Stimulated activated CD4-positive, alpha-beta T cell treated with anti-CD3 and anti-CD28 coated beads, Interleukin-4, amount 100 ng/mL, for 24 hours (primary cell): ENCODE measurements at places on chromosomes 6 and 20.

DNA sequence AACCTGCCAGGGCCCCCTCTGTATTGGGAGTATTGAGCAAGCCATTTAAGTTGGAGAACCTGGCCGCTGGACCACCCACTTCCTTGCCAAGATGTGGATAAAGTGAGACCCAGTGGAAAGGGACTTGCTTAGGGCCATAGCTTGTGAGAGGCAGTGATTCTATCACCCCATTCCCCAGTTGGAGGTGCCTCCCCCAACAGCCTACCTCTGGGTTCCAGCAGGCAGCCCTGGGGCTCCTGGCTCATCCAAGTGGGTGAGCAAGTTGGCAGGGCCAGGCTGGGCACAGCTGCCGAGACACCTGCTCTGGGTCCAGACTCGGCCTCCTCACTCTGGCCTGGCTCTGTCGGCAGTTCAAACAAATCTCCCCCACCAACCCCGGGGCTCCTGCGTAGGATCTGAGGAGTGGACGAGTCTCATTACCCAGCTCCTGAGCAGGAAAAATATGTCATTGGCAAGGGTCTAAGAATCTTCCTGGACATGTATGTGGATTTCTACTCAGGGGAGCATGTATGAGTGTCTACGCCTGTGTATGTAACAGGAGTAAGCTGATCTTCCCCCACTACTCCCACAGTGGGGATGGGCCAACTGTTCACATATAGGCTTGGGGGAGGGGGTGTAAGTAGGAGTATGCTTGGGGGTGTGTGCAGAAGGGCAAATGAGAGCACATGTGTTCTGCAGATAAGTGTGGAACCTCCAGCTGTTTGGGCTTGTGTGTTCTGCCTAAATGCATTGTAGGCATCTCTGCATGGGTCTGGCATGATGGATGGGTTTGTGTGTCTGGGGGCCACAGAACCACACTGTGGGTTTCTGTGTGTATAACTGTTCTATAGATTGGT, 1.9 kb downstream of the ID1 start:
- DNase-seq: no peak

GRCh38 chr6:159436581-159436980, 256.5 kb downstream of the SOD2 start:
- DNase-seq: no peak

- DNase-seq: no peak
These were observed 8.5 kb upstream of the SRC start for GRCh38 chr20:37337208-37337991.

- DNase-seq: no peak
These were observed 150.0 kb downstream of the PHACTR1 start for GRCh38 chr6:12866422-12867029.

GRCh38 chr6:157358287-157358686, 22.7 kb upstream of the ZDHHC14 start:
- DNase-seq: no peak

GRCh38 chr6:18055714-18056382, 66.6 kb downstream of the NHLRC1 start:
- no peak for DNase-seq

DNA sequence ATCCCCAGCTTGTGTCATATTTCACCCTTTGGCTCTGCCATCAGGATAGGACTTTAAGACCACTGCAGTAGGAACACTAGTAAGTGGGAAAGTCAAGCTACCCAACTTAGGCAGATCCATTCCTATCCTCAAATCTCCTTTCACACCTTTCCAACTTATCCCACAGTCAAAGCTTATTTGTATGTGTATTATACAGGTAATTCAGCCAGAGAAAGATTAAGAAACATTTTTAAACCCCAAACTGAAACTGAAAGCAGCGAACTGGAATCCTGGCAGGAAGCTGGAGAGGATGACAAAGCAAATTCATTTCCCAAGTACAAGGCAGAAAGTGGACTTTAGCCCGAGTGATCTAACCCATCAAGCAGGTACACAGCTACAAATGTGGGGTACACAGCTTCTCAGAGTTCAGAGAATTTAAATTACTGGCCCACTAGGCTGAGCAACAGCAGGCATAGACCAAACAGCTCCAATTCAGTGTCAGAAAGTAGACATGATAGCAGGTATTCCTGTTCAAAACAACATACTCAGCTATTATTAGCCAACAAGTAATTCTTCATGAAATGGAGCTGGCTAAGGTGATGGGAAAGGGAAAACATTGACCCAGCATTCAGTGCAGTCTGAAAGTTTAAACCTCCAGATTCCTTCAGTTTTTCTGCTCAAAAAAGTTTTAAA, 39.1 kb downstream of the ILRUN start:
- DNase-seq: peak; percentile 15

GRCh38 chr6:24581084-24581669, 64.8 kb downstream of the KIAA0319 start:
- DNase-seq: peak; percentile 85

DNA sequence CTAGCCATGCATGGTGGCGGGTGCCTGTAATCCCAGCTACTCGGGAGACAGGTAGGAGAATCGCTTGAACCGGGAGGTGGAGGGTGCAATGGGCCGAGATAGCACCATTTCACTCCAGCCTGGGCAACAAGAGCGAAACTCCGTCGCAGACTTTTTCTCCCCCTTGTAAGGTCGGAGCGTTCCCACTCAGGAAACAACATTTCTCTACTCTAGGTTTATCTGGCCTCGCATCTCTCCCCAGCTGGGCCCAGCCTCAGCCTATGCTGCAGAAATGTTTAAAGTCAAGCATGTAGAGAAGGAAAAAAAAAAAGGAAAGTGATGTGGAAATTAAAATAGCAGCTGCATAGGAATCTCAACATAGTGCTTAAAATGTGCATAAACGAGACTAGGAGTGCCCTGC, 172.3 kb downstream of the TRIM27 start:
- no peak for DNase-seq

- no peak for DNase-seq
These were observed 28.7 kb downstream of the COX4I2 start for GRCh38 chr20:31666258-31667042.

- DNase-seq: no peak
These were observed 211.5 kb upstream of the PROKR2 start for GRCh38 chr20:5528261-5528660.

DNA sequence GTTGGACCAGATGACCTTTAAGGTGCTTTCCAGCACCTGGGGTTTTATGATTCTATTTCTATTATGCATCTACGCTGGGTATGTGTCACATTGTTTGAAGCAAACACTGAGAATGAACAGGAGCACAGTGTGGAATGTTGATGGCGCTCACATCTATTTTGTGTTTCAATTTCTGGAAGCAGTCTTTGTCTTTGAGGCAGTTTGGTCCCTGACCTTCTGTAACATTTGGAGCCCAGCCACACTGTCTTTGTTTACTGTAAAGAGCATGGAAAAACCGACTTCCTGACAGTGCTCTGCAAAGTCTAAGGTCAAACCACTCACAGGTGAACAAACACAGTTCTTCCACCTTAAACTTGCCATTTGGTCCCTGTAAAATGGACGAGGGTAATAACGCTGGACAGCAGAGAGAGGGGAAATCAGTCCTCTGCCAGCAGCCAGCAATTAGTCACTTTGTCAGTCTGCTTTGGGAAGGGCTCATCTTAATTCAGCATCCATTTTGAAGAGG, 155.5 kb downstream of the PRL start:
- DNase-seq: no peak

GRCh38 chr20:1317545-1318255, 11.2 kb downstream of the SDCBP2 start:
- no peak for DNase-seq

- DNase-seq: no peak
These were observed 75.8 kb upstream of the E2F3 start for GRCh38 chr6:20325641-20326421.

GRCh38 chr6:26021350-26022131, 58.9 kb downstream of the TRIM38 start:
- DNase-seq: peak; percentile 83

DNA sequence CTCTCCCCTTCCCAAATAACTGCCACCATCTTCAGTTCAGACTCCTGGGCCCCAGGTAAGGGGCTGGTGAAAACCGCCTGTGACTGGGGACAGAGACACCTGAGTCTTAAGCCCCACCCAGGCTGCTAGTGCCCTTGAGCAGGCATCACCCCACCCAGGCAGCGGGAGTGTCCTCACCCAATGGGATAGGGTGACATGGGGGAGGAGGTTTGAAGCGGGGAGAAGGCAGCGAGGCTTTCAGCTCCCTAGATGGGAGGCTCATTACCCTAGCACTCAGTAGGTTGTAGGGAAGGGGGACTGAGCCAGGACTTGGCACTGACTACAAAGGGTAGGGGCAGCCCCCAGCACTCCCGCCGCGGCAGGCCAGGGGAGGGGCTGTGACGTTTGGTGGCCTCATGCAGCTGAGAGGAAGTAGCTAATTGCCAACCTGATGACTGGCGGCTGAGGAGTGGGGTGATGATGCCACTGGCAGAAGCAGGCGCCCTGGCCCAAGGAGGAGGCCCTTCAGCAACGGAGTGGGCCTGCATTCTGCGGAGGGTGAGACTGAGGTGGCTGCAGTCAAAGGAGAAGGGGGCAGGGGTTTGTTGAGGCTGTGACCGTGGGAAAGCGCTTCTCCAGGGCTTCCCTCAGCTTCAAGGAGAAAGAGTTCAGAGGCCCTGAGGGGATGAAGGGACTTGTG, 126.9 kb downstream of the MRPL14 start:
- DNase-seq: peak; percentile 11

- no peak for DNase-seq
These were observed 3.9 kb downstream of the CNPY3 start for GRCh38 chr6:42933205-42933604.

DNA sequence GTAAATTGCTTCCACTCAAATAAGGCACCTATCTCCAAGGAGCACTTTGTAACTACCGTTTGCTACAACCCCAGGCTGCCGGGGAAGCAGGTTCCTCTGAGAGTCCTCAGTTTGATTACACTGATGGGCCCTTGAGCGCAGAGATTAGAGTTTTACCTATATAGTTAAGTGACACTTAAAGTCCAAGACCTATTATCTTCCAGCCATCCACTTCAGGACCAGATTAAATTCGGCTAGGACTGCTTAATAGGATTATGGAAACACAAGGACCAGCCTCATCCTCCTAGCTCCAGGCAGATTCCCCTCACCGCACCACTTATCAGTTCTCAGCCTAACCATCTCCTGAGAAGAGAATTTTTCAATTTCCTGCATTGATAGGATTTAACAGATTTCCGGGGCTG, 64.7 kb upstream of the TIAM2 start:
- no peak for DNase-seq

GRCh38 chr20:38579219-38579910, 1.6 kb upstream of the ADIG start:
- DNase-seq: no peak

DNA sequence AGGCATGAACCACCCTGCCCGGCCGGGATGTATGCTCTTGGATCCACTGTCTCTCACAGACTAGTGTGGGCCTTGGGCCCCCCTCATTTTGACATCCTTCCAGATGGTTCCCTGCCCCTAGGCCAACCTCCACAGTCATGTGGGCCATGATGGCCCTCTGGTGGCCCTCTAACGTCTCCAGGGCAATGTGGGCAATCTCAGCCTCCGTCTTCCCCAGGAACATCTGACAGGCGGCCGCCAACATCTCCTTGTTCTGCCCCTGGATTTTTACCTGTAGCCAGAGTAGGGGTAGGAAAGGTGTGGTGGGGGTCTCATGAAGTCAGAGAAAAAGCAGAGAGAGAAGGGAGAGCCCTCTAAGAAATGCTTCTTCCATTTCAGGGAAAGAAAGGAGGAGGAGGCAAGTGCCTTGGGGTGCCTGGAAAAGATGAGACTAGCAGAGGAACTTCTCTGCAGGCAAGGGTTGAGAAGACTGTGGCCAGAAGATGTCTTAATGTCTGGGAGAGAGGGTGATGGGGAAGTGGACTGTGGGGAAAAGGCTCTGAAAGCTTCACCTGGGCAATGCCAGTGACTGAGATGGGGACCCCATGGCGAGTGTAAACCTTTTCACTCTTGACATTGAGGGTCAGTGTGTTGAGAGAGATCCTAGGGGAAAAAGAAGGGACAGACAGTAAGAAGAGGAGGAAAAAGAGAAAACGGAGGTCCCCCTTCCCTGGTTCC, 1.3 kb downstream of the FLOT1 start:
- DNase-seq: peak; percentile 26

- DNase-seq: no peak
These were observed 187.0 kb downstream of the PLCB1 start for GRCh38 chr20:8318965-8319625.

- no peak for DNase-seq
These were observed 133.6 kb upstream of the SGK1 start for GRCh38 chr6:134451529-134451928.

- DNase-seq: no peak
These were observed 146.6 kb downstream of the RNF144B start for GRCh38 chr6:18533793-18534192.

DNA sequence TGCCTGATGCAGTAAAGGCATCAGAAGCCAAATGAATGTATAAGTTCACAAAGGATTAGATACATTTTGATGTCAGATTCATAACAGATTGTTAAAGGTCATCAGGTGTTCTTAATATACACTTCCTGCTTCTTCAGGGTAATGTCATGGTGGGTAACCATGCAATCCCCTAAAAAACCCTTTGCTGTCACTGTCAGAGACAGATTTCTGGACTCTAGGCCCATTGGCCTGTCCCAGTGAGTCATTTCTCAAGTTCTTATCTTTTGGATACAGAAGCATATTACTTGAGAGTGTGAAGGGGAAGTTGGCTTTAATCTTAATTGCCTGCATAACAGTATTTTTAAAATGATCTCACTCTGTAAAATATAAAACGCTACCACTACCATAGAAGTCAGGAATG, 895.6 kb upstream of the MAP3K7 start:
- no peak for DNase-seq

DNA sequence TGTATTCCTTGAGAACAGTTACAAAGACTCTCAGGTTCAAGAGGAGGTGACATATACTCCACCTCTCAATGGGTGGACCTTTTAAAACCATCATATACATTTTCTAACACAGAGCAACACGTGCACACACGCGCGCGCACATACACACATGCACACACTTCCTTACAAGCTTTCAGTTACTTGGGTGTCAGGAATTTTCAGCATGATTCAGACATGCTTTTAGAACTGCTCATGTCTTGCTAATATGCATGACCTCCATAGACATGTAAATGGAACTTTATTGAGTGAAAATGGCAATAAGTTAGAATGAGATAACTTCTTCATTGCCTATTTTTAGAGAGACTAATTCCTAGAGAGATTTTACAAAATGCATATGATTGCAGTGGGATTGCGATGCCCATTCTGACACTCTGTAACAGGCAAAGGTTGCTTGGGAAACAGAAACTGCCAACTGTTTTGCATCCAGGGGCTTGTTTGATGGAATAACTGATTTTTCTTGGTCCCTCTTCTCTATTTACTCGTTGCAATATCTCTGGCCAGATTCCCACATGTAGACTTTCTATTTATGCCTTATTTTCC, 531.4 kb upstream of the RNF217 start:
- DNase-seq: no peak

DNA sequence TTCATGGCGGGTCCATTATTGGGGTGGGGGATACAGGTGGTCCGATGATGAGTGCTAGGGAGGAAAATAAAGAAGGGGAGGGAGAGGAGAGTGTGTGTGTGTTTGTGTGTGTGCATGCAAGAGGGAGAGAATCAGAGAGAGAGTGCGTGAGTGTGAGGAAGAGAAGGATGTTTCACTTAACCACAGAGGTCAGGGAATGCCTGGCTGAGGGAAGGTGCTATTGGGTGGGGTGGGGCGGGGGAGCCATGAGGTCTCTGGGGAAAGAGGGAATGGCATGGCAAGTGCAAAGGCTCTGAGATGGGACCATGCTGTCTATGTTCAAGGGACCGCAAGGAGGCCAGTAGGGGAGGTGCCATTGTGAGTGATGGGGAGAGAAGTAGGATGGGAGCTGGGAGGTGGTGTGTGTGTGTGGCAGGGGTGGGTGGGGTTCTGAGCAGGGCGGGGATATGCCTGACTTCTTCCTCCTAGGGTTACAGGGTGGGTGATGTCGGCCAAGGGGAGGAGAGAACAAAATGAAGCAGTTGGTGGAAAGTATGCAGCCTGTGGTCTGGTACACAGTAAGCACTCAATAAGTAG, 23.0 kb downstream of the CEBPB start:
- no peak for DNase-seq
